ENCODE measurements at places on chromosomes 1 and 21.

DNA sequence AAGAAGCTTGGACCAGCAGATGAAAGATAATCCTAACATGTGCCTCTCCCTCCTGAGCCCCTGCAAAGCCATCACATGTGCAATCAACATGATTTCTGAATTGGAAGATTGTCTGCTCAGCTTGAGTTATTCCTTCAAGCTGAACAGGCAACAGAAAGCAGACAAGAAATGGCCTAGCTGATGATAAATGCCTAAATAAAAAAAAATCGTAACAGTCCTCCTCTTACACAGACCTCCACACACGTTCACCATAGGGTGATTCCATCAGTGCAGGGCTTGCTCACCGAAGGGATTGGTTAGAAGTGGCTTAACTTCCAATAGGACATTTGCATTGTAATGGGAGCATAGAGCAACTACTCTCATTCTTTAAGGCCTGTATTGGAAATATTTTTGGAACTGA, 14.6 kb downstream of the KRTAP19-8 start:
- no peak for DNase-seq

GRCh38 chr1:29641921-29642320, 405.6 kb downstream of the PTPRU start:
- DNase-seq = no peak

GRCh38 chr1:208475449-208475848, 231.3 kb upstream of the PLXNA2 start:
- DNase-seq = no peak

DNA sequence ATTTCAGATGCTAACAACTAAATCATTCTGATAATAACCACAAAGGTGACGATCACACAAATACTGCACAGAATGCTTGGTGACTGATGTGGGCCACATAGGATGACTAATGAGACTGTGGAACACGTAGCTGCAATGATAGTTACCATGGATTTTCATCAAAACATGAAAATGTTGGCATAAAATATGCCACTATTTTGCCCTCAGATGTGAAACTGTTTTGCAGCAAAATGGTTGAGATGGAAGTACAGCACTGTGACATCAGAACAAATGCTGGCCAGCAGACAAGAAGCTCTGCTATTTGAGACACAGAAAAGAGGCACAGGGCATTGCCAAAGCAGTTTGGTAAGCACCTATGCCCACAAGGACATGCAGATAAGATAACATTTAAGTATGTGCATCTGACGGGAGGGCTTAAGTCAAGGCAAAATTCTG, 83.8 kb downstream of the NIBAN1 start:
- no peak for DNase-seq

DNA sequence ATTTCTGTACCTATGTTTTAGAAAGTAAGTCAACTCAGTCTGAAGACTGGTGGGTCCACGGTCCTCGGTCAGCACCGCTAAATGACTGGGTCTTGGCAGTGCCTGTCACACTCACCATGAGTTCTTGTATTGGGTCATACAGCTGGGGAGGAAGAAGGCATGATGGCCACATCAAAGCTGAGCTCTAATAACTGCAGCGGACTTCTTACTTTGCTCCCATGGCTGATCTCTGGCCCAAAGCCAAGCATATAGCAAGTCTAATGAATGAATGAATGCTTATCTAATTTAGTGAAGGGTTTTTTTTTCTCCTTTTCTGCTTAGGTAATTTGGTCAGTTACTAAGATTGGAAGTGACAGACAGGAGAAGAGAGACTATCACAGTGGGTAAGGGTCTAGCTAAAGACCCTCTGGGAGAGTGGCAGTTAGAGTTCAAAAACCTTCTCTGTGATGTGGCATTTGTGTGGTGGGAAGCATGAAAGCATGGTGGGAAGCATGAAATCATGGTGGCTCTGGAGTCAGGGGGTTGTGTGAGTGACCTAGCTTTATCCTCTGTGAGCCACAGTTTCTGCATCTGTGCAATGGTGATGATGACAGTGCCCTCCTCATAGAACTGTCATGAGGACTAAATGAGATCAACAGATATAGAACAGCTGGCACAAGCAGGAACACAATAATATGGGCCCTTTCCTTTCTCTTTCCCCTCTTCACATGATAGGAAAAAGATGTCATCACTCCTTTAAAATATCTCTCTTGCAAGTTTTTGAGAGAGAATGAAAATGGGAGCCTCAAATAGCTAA, 78.9 kb upstream of the JAK1 start:
- no peak for DNase-seq

- DNase-seq = no peak
Observed at GRCh38 chr1:100469578-100469977, 68.4 kb upstream of the GPR88 start.

DNA sequence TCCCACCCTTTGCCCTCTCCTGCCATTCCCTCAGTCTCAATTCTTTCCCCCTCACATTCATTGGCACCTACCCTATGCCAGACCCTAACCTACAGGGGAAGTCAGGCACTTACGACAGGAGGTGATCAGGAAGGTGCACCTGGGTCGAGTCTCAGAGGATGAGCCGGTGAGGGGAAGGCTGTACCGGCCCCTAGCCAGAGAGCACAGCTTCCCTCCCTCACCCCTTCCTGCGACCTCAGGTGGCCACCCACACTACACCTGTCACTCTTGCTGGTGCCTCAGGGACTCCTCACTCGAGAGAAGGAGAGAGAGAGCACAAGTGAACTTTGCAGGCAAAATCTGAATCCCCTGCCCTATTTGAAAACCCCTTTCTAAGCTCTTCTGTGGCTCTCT, 1.7 kb upstream of the MYOM3 start:
- no peak for DNase-seq

DNA sequence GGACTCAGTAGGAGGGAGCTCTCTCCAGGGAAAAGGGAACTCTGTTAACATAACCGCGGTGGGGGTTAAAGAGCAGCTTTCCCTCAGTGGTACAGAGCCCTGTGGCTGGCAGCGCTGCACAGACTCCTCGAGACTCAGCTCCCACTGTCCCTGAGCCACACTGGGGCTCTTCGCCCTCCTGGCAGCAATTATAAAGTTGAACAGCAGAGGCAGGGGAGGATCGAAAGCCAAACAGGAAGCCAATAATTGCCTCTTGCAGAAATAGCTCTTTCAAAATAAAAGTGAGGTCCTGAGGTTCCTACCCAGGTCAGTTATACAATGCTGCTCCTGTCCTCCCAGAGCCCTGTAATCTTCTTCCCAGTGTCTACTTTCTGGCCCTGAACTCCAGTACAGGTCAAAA, 77.0 kb downstream of the FAM78B start:
- no peak for DNase-seq

DNA sequence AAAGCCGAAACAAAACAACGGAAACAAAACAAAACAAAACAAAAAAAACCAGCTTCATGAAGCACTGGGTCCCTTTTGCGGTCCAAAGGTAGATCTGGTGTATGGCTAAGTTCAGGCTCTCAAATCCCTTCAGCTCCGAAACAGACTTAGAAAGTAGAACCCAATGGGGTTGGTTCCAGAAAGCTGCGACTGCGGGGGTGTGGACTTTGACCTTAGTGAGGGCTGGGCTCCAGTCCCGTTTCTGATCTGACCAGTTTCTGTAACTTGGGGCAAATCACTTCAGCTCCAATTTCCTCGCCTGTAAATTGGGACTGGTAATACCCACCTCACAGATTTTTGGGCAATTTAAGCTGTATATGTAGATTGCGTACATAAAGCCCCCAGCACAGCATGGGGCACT, 105.2 kb downstream of the ZSCAN20 start:
- no peak for DNase-seq

DNA sequence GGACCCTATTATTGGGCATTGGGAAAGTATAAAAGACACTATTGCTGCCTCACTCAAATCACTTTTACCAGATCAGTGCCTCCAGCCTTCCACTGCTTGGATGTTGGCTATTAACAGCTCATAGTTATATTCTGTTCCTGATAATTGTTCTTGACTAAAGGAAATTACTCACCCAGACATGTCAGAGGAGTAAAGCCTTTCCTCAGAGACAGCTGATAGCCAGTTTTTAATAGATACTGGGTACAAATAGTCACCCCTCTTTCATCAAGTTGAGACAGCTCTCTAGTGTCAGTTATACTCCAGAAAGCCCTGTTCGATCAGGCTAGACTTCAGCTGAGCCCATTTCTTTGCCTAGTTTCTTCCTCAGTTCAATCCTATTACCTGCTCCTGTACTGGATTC, 876.1 kb upstream of the B3GALT2 start:
- no peak for DNase-seq

Measured in activated CD4-positive, CD25-positive, alpha-beta regulatory T cell treated with anti-CD3 and anti-CD28 coated beads, Interleukin-2, amount 50 U/mL, for 72 hours (primary cell).